ENCODE measurements at places on chromosomes 4 and X. TPM values are rescaled to one million over a fixed set of nuclear protein-coding genes. Genes with fewer than 3 reads are reported as not detected.

DNA sequence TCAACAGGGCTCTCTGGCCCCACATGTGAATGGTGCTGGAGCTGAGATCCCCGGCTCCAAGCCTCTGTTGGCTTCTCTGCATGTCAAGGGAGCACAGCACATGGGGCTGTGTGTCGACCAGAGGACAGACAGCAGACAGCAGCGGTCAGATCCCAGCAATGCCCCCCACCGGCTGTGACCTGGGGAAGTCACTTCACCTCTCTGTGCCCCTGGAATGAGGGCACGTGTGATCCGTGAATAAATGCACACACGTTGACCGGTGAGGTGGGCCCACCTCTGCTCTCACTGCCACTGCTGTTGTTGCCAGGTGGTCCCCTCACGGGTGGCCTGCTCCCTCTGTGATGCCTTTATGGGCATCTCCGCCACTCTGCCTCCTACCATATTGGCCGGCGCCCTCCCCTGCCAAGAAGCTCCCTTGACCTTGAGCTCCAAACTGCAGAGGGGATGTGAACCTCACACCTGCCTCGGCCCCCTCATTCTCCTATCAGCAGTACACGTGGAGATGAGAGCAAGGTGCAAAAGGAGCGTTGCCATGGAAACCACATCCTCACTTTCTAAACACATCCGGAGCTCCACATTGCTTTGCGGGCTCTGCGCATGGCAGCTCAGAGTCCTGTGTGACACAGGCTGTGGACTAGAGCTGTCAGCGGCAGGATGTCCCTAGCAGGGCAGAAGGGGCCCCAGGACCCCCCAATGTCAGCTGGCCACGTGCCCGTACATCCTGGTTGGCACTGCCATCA is 75.4 kb downstream of the ABLIM2 start:
- H3K36me3 ChIP-seq, result peaks cover 41% of the 10 kb centered on the region
- peaks cover 5% of the 10 kb centered on the region for H3K4me1 ChIP-seq
- H3K27ac ChIP-seq, result peak overlapping the region; percentile 36

DNA sequence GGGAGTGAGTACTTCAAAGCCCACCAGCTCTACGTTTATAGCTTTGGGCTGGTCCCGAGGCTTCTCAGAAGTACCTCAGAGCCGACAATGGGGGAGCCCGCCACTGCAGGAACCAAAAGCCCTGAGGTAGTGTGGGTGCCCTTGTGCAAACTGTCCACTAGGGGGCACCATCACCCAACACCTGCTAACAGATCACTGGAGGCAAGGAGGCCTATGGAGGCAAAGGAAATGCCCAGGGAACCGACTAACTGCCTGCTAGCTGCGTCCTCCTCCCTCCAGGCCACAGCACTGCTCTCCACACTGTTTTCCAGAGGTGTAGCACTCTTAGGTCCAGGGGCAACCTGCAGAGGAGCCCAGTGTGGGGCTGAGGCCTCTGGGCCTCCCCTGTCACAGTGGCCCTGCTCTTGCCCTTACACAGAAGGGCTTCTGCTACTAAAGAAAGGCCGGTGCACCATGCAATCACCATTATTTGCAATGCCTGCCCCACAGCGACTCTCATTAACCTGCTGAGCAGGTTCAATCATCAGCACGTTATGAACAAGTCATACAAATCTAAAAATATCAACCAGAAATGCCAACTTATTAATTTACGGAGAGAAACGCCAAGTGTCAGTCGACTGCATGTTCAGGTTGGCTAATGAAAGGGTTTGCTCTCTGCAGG is 159.1 kb downstream of the NSUN7 start:
- peaks cover 14% of the 10 kb centered on the region for H3K4me1 ChIP-seq
- peak; percentile 30 for DNase-seq
- H3K27ac ChIP-seq, result peak overlapping the region; percentile 25
- H3K27me3 ChIP-seq, result no peaks in the 10 kb centered on the region
- no peaks in the 10 kb centered on the region for H3K36me3 ChIP-seq

The HMGN5 gene
- 1.1 TPM for total RNA-seq

DNA sequence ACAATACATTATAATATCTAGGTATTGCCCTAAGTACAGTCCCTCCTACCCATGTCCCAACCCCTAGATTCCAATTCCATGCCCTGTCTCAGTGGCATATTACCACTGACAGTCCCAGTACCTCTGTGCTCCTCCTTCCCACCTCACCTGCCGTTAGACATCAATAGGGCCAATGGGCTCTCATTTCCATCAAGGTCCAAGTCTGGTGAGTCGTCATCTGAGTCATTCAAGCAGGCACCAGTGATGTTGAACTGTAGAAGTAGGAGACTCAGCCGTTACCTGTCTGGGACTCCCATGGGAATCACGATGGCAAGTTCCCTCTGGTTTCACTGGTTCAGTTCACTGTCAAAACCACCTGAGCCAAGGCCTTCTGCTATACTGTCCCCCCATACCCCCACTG is 51.7 kb downstream of the PHF8 start:
- H3K36me3 ChIP-seq, result no peaks in the 10 kb centered on the region
- no peak overlapping the region for H3K27ac ChIP-seq
- no peak overlapping the region for H3K4me3 ChIP-seq
- H3K27me3 ChIP-seq, result no peaks in the 10 kb centered on the region
- DNase-seq, result no peak

DNA sequence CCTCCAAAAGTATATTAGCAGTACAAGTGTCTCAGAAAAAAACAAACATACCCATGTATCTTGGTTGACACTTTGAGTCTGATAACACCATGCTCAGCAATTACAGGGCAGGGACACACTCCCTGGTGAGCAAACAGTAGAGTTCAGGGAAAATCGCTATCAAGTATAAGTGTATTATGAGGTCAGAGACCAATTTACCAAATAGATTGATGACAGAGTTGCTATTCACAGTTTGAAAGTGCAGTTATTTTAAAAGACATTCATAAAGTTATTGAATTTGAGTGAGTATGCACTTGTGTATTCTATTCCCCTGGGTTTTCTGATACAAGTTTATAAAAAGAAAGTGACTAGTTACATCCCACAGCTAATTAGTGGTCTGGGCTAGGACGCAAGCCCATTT is 10.2 kb upstream of the LONRF3 start:
- no peaks in the 10 kb centered on the region for H3K36me3 ChIP-seq
- no peak overlapping the region for H3K27ac ChIP-seq
- no peak overlapping the region for H3K4me3 ChIP-seq
- DNase-seq, result no peak

The RASGEF1B gene
- 1.9 TPM for total RNA-seq

The TLR3 gene
- 1.6 TPM for total RNA-seq

GRCh38 chr4:37836838-37837440 is 10.5 kb downstream of the PGM2 start:
- no peak overlapping the region for H3K4me3 ChIP-seq
- H3K27ac ChIP-seq, result peak overlapping the region; percentile 15
- H3K27me3 ChIP-seq, result no peaks in the 10 kb centered on the region
- no peaks in the 10 kb centered on the region for H3K36me3 ChIP-seq

DNA sequence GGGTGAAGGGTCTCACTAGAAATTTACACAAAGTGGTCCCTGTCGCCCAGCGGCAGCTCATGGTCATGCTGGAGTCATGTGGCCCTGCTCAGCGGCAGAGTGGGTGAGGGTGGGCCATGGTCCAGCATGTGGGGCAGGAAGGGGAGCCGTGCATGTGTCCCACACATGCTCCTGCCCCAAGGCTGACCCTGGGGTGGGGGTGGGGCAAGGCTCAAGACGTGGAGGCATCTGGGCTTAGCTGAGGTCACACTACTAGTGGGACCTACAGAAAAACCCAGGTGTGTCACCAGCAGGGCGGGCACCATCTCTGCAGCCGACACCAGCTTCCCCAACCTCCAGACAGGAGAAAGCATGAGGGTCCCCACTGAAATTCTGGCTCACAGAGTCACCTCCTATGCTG is 42.4 kb downstream of the EVC start:
- H3K27me3 ChIP-seq, result no peaks in the 10 kb centered on the region
- H3K36me3 ChIP-seq, result no peaks in the 10 kb centered on the region
- H3K4me1 ChIP-seq, result no peaks in the 10 kb centered on the region
- H3K4me3 ChIP-seq, result no peak overlapping the region
- no peak overlapping the region for H3K27ac ChIP-seq

DNA sequence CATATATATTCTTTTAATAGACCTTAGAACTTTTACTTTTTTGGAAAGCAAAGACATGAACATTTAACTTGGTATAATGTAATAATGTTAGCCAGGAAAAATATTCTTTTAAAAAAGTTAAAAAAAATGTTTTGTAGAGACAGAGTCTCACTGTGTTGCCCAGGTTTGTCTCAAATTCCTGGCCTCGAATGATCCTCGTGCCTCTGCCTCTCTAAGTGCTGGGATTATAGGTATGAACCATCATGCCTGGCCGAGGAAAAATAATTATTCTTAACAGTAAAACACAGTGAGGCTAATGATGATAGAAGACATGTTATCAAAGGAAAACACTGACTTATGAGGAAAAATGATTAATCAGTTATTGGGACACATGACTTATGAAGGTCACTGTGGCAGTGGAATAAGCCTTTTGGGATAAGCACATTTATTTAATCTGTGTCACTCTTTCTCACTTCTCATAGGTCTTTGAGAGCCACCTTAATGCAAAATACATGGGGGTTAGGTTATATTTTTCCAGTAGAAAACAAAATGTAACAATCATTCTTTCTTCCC is 6.0 kb upstream of the BMP2K start:
- H3K27me3 ChIP-seq, result no peaks in the 10 kb centered on the region
- no peaks in the 10 kb centered on the region for H3K36me3 ChIP-seq
- H3K4me1 ChIP-seq, result no peaks in the 10 kb centered on the region
- no peak overlapping the region for H3K27ac ChIP-seq
- H3K4me3 ChIP-seq, result no peak overlapping the region
- no peak for DNase-seq

DNA sequence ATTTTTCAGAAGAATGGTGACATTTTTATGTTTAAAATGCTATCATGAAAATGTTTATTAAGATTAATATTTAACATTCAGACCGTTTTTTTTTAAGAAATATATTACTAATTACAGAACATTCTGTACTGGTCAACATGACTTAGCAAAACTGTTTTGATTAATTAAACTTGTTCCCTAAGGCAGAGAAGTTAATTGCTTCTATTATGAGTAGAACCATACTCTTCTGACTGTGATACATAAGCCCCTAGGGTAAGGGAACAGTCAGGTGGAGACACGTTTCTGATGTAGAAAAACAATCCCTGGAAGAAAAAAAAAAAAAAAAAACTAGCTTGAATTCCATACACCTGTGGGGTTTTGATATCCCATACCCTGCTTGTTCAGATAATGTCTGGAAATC is 97.4 kb downstream of the GPM6A start:
- no peak overlapping the region for H3K4me3 ChIP-seq
- no peaks in the 10 kb centered on the region for H3K27me3 ChIP-seq
- H3K36me3 ChIP-seq, result no peaks in the 10 kb centered on the region
- no peak overlapping the region for H3K27ac ChIP-seq
- no peaks in the 10 kb centered on the region for H3K4me1 ChIP-seq

DNA sequence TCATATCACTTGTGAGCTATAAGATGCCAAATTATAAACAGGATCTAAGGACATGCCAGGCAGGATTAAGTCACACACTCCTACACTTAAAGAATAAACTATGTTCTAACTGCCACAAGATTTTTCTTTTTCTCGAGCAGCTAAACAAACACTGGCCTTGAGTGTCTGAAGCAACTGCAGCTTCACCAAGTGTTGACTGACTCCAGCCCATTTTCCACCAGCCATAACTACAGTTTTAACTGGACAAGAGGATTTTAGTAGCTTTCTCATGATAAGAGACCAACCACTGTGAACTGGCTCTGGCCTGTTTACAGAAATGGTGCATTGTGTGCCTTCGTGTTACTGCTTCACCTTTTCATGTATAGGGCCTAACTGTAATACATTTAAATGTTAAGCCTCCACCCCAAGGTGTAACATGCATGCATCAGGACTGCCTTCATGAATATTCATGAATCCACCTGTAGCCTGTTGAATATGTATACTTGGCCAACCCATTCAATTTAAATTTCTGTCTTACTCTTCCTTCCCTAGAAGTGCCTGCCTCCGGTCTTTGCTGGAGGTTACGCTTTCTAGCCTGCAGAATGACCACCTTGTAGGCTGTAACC is 10.8 kb downstream of the UCP1 start:
- H3K4me3 ChIP-seq, result no peak overlapping the region
- H3K27ac ChIP-seq, result no peak overlapping the region
- H3K36me3 ChIP-seq, result peaks cover 6% of the 10 kb centered on the region
- DNase-seq, result no peak

DNA sequence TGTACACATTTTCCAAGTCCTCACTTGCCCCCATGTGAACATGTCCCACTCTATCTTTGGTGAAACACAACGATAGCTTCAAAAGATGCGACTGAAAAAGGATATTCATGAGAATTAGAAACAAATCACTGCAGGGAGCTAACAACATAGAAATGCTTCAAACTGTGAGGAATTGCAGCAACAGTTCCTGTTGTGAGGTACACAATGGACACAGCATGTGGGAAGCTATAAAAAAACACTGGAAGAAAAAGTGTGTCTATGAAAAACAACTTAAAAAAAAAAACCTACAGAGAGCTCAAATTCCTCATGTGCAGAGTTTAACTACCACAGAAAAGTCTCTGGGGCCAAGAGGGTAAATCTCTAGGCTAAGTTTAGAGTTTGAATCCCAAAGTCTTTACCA is 51.6 kb upstream of the BLTP1 start:
- no peaks in the 10 kb centered on the region for H3K36me3 ChIP-seq
- no peak overlapping the region for H3K27ac ChIP-seq
- H3K4me3 ChIP-seq, result no peak overlapping the region
- H3K4me1 ChIP-seq, result no peaks in the 10 kb centered on the region

DNA sequence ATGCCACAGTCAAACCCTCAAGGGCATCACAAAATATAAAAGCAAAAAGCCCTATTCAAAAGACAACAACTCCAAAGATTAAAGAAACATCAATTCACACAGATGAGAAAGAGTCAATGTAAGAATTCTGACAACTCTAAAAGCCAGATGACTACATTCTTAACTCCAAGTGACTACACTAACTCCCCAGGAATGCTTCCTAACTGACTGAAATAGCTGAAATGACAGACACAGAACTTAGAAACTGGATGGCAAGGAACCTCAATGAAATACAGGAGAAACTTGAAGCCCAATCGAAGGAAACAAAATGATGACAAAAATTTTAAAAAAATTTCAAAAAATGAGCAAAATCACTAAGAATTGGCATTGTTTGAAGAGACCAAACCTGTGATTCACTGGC is 1047.6 kb upstream of the PCDH10 start:
- no peaks in the 10 kb centered on the region for H3K27me3 ChIP-seq
- no peaks in the 10 kb centered on the region for H3K36me3 ChIP-seq
- no peak for DNase-seq
- H3K27ac ChIP-seq, result no peak overlapping the region
- no peaks in the 10 kb centered on the region for H3K4me1 ChIP-seq
- no peak overlapping the region for H3K4me3 ChIP-seq

DNA sequence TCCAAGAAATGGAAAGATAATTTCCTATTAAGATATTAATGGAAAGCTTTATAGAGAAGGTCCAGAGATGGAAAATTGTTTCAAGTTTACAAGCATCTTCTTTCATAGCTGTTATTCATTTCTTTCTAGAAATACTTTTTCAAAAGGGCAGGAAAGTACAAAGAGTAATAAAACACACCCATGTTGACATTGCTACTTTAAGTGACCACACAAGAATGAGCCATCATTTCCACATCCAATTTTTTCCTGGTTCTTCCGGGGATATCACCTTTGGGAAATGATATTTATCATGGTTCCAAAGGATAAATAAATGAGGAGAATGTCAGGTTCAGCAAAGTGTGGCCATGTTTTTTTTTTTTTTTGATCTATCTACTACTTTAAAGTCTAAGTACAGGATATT is 4.5 kb downstream of the GLRA2 start:
- H3K36me3 ChIP-seq, result no peaks in the 10 kb centered on the region
- no peak overlapping the region for H3K27ac ChIP-seq

The MAGEC3 gene
- total RNA-seq, result not detected
